ENCODE measurements at places on chromosomes 2 and 18.

DNA sequence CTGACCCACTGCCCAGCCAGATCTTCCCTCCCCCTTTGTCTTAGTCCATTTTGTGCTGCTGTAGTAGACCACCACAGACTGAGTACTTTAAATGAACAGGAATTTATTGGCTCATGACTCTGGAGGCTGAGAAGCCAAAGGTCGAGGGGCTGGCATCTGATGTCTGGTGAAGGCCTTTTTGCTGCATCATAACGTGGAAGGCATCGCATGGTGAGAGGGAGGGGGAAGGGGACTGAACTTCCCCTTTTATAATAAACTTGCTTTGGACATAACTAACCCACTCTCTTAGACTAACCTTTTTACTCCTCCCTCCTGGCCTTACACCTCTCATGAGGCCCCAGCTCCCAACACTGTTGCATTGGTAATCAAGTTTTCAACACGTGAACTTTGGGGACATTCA, 83.8 kb downstream of the MAP4K4 start:
- DNase-seq = no peak

DNA sequence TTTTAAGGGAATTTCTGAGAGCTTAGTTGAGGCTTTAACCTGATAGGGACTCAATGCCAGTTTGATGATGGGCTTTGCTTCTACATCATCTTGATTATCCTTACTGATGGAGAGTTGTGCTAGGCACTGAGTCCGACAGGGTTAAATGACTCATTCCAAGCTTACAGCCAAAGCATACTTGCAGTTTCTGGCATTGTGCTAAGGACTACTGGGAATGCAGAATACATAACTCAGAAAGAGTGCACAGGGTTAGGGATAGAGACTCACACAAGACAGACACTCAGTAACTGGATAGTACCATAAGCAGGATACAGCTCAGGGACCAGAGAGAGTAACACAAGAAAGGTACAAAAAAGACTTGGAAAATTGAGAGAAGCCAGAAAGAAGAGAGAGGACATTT, 94.1 kb upstream of the SLC14A2 start:
- DNase-seq = no peak

DNA sequence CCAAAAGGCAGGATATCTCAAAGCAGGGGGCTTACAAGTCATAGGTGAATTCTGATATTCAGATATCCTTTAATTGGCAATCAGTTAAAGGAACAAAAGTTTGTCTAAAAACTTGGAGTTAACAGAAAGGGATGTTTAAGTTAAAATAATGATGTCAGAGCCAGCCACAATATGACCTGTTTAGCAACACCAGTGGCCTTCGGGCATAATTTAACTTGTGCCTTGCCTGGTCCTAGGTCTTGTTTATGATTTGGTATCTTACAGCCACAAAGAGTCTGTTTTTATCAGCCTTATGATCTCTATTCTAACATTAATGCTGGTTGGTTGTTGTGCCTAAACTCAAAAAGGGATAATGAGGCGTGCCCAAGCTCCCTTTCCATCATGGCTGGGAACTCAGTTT, 252.9 kb downstream of the RNF152 start:
- no peak for DNase-seq

DNA sequence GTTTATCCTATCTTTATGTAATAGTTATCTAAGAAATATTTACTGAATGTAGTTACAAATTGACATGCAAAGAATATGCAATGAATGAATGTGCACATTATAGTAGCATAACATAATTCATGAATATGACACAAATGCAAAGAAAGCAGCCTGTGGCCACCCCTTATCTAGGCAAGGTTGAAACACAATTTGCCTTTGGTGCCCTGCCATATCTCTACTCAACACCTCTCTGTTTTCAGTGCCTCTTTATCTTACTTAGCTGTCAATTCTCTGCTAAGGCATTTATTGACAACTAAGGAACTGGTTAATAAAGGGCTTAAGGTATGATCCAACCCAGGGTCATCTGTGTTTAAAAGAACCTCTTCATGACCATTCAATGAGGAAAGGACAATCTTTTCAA, 18.9 kb downstream of the REV1 start:
- DNase-seq = no peak

DNA sequence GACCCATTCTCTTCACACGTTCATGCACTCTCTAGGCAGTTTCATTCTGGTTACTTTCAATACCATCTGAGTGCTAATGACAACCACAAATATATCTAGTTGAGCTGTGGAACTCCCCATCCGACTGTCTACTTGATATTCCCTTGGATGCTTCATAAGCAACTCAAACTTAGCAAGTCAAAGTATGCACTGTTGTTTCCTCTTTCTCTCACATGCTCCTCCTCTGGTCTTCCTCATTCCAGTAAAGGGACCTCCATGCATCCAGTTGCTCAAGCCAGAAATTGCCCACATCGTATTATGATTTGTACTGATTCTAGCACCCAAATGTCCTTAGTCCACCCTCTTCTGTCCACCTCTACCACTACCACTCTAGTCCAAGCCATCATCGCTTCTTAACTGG, 22.3 kb downstream of the SEMA4F start:
- no peak for DNase-seq

DNA sequence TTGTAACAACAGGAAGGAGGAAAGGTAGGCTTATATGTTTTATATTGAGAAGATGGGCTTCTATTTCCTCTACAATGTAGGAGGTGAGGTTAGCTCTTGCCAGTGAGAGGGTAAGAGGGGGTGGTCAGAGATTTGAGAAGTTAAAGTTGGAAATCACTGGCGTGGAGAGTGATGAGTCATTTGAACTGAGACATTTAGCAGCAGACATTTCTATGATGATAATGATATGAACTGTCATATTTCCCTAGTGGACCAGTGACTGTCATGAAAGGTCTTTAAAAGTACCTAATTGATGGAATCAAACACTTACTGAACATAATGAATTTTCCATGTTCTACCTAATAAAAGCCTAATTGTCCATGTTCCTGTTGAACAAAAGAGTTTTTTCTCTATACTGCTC, 126.1 kb downstream of the FAM161A start:
- no peak for DNase-seq

GRCh38 chr18:24543086-24543794, 82.8 kb downstream of the HRH4 start:
- DNase-seq = no peak

DNA sequence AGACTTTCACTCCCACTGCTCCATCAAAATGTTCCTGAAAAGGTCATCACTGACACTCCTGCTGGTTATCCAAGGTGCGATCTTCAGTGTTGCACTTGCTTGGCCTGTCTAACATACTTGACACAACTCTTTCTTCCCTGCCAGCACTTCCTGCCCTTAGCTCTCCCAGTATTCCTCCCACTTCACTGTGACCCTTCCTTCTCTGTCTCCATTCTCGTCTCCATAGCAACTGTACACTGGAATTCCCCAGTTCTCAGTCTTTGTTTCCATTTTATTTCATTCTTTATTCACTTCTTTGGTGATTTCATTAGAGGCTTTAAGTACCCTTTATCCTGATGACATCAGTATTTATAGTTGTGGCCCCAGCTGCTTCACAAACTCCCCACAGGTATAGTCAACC, 333.0 kb downstream of the IRS1 start:
- DNase-seq = no peak

DNA sequence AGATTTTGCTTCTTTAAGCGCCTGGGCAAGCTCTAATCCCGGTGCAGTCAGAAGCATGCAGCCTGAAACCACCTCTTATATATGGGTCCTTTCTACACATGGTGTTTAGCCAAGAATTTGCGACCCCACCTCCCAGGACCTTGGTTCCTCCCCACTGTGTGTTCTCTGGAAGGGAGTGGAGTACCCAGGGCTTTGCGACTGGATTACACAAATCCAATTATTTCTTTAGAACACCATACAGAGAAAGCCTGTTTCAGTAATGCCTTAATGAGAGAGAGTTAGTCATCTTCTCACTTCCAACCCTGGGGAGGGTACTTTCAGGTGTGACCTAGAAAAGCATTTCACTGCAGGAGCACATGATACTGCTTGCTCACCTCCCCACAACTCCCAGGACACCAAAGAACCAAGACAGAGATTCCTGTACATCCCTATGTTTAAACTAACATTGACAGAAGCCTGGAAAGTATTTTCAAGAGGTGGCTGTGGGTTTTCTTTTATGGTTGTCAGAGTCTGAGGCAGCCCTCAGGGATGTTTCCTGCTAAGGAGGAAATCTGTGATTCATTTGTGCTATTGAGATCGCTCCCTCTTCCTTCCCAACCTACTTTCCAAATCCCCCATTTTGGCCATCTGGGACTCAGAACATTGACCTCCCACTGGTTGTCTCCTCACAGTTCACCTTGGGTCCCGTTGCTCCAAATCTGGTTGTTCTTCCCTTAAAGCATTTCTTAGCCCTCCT, at the start of gene CAPN14:
Gene CAPN14, minus strand, starts transcription at position 51 of the 736 bp plus-strand sequence. CDS start 12,068 bp downstream, outside the sequence.
- DNase-seq = no peak

GRCh38 chr2:233208382-233209116, 42.9 kb upstream of the ATG16L1 start:
- DNase-seq = no peak

- DNase-seq = no peak
These were observed 842.5 kb upstream of the NXPH2 start for GRCh38 chr2:139622691-139623090.

DNA sequence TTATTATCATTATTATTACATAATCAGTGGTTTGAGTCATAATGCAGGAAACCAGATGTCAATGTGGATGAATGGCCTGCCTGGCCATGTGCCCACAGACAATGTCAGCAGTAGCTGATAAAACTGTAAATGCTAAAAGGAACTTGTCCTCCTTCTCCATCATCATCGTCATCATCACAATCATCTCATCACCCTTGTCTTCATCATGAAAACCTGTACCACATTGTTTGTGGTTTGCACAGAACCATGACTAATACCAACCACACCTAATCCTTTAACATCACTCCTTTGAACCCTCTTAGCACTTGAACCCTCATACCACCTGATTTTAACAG, 96.0 kb downstream of the HNMT start:
- no peak for DNase-seq

DNA sequence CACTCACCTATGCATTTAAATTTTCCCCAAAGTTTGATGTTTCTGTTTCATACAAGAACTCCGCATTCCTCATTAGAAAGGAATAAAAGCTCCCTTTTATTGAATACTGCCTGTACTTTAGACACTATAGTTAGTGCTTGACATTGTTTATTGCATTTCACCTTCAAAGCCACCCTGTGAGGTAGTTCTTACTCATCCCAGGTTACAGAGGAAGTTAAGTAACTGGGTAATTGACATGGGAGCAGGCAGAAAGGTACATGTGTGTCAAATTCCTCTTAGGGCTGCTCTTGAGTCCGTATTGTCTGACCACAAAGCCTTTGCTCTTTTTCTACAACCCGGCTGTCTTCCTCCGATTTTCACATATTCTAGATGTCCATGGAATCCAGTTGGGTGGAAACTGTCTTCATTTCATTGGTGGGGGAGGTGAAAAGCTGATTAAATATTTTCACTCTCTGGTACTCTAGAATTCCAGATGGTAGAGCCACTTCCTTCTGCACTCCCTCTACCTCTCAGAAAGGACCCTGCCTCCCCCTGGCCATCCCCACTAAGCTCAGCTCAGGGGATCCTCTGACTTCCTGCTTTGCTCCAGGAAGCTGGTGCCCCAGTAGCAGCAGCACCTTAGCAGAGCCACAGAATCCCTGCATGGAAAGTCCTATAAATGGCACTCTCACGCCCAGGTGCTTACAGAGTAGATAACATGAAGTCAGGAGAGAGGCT, 319.2 kb downstream of the LRATD1 start:
- DNase-seq = no peak

- no peak for DNase-seq
These were observed 8.3 kb downstream of the EHBP1 start for GRCh38 chr2:62713837-62714236.

GRCh38 chr2:181848261-181848886, 43.2 kb upstream of the ITPRID2 start:
- no peak for DNase-seq

DNA sequence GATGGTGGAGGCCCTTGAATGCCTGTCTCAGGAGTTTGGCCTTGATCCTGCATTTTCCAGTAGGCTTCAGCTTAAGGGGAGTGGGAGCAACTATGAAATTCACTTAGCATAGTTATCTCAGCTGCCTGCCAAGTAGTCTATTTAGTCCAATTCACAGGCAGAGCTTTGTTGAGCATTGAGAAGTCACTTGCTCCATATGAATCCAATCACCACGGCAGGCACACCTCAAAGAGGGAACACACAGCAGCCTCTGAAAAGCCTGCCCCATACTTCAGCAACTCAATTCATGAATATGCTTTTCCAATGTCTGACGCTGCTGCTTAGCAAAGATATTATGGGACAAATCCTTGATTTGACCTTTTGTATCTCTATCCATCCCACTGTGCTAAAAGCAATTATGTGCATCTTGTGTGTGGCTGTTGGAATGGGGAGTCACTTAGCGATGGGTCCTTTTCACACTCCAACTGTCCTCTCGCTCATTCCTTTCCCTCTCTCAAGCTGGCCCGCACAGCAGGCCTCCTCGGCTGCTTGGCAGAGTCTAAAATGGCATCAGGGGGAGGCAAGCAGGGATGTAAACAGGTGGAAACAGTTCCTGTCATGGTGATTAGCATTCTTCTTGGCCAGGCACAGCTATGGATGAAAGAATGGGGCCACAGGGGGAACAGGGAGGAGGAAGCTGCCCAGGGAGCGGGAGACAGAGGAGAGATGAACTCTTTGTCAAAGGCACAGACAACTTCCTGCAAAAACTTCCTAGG, 56.0 kb upstream of the LRPPRC start:
- DNase-seq = no peak

- no peak for DNase-seq
These were observed 22.7 kb downstream of the BCL11A start for GRCh38 chr2:60530660-60531281.

DNA sequence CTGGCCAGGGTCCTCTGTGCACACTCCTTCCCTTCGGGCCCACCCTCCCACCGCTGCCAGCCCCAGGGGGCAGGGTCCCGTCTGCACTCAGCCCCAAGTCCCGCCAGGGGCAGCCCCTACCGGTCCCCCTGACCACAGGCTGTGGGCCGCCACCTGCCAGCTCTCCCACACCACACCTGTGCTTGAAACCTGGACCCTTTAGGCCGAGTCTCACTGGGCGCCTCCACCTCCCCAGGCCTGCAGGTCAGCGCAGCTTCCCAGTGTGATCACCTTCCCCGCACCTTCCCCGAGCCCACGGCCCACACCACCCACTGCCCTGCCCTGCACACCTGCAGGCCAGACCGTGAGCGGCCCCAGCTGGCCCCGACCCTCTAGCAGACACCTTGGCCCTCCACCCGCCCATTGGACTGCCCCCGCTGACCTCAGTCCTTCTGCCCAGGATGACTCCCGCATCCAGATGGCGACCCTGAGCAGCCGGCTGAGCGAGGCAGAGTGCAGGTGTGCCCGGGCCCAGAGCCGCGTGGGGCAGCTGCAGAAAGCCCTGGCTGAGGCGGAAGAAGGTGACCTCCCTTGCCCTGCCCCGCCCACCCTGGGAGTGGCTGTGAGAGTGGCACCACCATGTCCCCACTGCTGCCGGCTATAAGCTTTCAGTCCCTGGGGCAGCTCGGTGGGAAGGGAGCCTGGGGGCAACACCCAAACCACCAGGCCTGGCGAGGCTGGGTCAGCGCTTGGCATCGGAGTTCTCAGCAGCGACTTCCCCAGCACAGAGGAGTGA, 31.3 kb upstream of the SNED1 start:
- DNase-seq = no peak

- no peak for DNase-seq
These were observed 79.2 kb downstream of the VAPA start for GRCh38 chr18:9992973-9993520.

GRCh38 chr2:211981451-211981850, 557.2 kb downstream of the ERBB4 start:
- DNase-seq = no peak

- DNase-seq = no peak
These were observed at the start of gene POMC for GRCh38 chr2:25168256-25169072. TSS of gene POMC (minus strand) at chr2:25168580. CDS start at chr2:25164772, 3,808 bp downstream.

Data from stimulated activated CD8-positive, alpha-beta memory T cell treated with anti-CD3 and anti-CD28 coated beads, Interleukin-4, amount 100 ng/mL, for 4 hours (primary cell).